ENCODE measurements at places on chromosomes 11 and 22.

DNA sequence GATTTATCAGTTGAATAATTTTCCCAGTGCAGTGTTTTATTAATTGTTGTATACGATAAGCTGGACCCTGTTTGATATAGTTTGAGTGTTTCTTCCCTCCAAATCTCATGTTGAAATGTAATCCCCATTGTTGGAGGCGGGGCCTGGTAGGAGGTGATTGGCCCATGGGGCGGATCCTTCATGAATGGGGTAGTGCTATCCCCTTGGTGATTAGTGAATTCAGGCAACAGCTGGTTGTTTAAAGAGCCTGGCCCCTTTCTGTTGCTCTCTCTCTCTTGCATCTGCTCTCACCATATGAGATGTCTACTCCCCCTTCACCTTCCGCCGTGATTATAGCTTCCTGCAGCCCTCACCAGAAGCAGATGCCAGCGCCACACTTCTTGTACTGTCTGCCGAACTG lies 1.5 kb downstream of the OR5A1 start:
- no peak for DNase-seq

DNA sequence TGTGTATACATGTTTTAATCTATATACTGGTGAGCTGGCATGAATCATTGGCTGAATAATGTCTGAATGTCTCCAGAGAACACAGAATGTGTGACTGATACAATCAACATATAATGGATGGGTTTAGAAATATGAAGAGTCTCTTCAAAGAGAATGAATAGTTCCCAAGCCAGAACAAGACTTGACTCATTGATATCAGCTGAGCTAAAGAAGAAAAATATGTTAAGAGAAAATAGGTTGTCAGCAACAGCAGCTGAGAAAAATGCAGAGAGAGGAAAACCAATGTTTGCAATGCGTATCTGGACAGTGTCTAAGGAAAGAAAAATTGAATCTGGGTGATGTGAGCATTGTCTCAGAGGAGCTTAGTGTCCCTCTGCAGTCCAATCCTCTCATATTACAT lies 1281.8 kb upstream of the TENM4 start:
- DNase-seq, result no peak

DNA sequence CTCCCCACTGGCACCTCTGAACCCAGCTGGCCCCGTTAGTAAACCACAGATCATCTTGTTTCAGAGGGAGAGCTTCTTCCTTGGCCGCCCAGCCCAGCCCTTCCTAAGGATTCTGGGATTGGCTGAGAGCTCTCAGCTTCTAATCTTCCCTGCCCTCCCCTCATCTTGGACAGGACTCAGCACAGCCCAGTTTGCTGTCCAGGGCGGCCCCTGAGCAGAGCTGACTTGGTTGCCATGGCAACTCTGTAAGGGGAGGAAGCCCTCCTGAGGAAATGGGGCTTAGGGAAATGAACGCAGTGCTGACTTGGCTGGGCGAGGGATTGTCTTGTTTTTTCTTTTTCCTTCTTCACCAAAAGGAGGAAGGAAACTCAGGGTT lies 4.6 kb downstream of the APOL4 start:
- no peak for DNase-seq

- no peak for DNase-seq
These were observed 1.0 kb upstream of the ADSL start for GRCh38 chr22:40345271-40345670.

DNA sequence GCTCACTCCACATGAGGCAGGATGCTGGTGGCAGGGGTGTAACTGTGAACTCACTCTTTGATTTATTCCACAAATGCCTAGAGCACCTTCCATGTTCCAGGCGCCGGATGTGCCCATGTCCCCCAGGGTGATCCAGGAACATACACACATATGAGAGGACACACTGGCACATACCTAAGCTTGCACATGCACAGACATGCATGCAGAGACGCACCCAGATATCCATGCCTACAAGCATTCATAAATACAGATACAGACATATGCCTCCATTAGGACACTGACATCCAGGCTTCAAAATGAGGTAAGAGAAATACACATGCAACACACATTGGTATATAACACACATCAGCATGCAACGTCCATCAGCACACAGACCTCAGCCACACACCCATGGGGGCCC lies 4.5 kb downstream of the OSM start:
- DNase-seq, result no peak

DNA sequence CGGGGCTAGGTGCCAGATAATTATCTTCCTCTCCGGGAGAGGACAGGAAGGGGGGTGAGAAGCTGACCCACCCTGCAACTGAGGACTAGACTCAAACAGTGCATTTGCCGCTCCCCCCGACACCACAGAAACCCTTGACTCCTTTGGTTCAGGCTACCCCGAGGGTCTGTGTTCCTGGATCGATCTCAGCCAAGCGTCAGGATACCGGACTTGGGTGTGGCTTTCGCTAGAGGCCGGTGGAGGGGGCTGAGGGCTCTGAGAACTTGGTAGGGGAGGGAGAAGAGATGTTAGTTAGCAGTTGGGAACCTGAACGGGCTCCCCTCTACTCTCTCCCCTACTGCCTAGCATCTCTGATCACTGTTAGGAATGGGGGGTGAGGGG lies 840 bp downstream of the SEZ6L start:
- DNase-seq, result no peak

- DNase-seq, result no peak
These were observed 39.1 kb downstream of the CDKN1C start for GRCh38 chr11:2846470-2846869.

- no peak for DNase-seq
These were observed 36.0 kb upstream of the COMT start for GRCh38 chr22:19905347-19906276.

All from activated CD8-positive, alpha-beta memory T cell treated with anti-CD3 and anti-CD28 coated beads for 1 hour (primary cell).